ENCODE measurements at places on chromosomes 6 and 20. TPM values are rescaled to one million over a fixed set of nuclear protein-coding genes. Genes with fewer than 3 reads are reported as not detected.

The CSNK2B gene
- total RNA-seq: 67.5 TPM

The HINT3 gene
- total RNA-seq: 13.1 TPM

The CAPN11 gene
- total RNA-seq: 1.5 TPM

The NFKBIL1 gene
- total RNA-seq: 20.2 TPM

Data from uterus (tissue), 4 donors.